Spinal cord (tissue), 10 donors: ENCODE measurements at places on chromosomes 11 and 22.

DNA sequence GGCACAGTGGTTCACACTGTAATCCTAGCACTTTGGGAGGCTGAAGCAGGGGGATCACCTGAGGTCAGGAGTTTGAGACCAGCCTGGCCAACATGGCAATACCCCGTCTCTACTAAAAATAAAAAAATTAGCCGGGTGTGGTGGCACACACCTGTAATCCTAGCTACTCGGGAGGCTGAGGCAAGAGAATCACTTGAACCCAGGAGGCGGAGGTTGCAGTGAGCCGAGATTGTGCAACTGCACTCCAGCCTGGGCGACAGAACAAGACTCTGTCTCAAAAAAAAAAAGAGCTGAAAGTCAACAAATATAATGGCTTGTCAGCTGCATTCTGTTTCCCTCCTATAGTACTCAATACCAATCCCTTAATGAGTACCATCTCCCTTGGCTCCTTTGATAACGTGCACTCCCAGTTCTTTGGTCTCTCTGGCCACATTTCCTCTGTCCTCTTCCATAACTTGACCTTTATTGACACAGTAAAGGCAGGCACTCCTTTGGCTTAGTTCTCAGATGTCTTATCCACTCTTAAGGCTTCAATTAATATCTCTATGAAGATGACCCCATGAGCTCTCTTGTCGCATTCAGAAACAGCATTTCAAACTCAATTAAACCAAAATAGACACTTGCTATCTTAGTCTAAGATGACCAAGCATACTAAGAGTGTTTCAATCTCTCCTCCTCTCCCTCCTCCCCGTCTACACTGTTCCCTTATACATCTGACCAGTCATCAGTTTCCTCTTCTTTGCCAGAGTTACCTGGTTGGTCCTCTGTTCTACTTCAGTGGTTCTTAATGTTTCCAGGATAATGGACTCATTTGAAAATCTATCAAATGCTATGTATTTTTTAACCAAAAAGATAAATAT, 4.8 kb downstream of the MAPK1 start:
- DNase-seq, result no peak

GRCh38 chr11:46121724-46122477, 647 bp upstream of the PHF21A start:
- peak; percentile 96 for DNase-seq

DNA sequence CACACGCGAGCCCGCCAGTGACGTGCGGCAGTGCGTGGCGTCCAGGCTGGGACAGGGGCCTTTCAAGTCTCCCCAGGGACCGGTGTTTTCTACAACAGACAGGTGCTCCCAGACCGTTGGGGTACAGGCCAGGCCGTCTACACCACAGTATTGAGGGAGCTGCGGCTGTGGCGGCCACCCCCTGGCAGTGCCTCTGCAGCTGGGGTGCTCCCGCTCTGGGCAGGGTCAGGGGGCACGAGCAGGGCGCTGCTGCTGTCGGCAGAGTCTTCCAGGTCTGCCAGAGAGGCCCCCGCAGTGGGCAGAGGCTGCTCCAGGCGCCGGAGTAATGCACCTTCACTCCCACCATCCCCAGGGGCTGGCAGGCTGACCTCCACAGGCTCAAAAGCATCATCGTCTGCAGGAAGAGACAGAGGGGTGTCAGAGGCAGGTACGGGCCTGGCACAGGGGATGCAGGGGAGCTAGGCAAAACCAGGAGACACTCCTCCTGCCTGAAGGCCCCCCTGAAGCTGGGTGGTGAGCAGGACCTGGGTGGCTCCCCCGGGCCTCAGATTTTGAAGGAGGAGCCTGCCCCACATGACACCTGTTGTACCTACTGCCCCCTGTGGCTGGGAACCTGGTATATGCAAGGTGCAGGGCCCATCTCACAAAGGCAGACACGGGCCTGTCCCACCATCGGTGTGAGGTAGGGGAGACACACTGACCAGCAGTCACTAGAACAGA, 83.3 kb downstream of the DGCR2 start:
- no peak for DNase-seq

GRCh38 chr11:19740586-19740985, 27.9 kb downstream of the NAV2 start:
- no peak for DNase-seq

GRCh38 chr11:62352355-62353336, 15.4 kb downstream of the ASRGL1 start:
- no peak for DNase-seq

- no peak for DNase-seq
These were observed 11.7 kb upstream of the UCP3 start for GRCh38 chr11:74020539-74020938.

DNA sequence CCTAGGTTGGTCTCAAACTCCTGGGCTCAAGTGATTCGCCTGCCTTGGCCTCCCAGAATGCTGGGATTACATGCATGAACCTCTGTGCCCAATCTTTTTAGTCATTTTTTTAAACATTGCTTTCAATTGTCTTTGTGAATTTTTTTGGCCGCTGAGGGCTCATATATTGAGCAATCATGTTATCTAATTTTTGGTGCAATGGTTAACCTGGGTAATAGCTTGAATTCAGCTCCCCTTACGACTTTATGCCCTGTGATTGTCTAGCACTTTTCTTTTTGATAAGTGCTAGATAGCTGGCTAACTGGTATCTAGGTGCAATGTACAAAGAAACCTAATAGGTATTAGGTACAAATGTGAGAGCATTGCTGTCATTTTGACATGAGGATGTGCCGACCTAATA, 35.3 kb upstream of the CAT start:
- DNase-seq, result no peak

GRCh38 chr11:2100361-2101170, 38.6 kb downstream of the IGF2 start:
- DNase-seq, result no peak

DNA sequence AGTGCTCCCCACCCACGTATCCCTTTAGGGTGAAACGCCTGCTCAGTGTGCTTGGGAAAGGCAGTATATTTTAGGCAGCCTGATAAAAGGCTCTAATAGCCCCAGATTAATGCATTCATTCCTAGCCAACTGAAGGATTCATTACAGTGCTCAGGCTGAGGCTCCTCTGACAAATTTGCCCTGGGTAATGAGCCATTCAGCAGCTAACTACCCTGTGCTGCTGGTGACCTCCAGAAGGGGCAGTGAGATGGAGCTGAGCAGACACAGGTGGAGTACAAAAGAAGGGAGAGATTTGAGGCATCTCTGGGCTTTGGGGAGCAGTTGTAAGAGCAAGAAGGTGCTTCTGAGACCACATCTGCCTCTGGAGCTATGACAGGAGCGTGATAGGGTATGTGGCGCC, 817.0 kb downstream of the NTM start:
- no peak for DNase-seq

GRCh38 chr11:86453290-86454030, 78.8 kb downstream of the CCDC81 start:
- DNase-seq, result no peak

- no peak for DNase-seq
These were observed 8.0 kb downstream of the APBB1 start for GRCh38 chr11:6410695-6411430.

- no peak for DNase-seq
These were observed 7.6 kb downstream of the ST14 start for GRCh38 chr11:130167146-130167545.

- peak; percentile 90 for DNase-seq
These were observed at the start of gene SGSM1 for GRCh38 chr22:24805790-24806662. Gene SGSM1, plus strand, starts transcription at chr22:24806211. Its CDS starts 115 bp downstream, at chr22:24806326.

DNA sequence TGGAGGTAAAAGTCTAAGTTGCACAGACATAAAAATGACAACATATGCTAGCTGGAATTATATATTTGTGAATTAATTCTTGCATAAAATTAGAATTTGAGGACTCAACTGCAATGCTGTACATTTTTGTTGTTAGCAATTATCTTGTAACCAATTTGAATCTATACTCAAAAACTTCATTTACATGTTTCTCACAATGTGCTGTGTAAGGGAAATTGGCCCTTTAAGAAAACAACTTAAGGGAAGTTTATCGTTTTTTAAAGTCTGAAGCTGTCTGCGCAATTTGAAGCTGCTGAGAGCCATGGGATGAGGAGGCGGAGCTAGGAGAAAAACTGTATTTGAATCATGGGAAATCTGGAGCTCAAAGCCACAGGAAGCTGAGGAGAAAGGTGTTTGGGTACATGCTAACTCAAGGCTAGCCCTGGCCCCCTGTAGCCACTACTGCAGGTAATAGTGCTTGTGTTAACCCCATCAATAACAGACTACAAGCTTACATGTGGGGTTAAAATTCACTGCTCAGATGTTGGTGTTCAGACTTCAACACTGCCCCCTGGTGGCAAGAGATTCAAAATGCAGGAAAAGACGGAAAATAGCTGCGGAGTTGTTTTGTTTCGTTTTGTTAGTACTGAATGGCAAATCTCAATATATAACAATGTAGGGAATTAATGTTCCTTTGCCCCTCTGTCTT, 126.1 kb downstream of the BRD1 start:
- no peak for DNase-seq

DNA sequence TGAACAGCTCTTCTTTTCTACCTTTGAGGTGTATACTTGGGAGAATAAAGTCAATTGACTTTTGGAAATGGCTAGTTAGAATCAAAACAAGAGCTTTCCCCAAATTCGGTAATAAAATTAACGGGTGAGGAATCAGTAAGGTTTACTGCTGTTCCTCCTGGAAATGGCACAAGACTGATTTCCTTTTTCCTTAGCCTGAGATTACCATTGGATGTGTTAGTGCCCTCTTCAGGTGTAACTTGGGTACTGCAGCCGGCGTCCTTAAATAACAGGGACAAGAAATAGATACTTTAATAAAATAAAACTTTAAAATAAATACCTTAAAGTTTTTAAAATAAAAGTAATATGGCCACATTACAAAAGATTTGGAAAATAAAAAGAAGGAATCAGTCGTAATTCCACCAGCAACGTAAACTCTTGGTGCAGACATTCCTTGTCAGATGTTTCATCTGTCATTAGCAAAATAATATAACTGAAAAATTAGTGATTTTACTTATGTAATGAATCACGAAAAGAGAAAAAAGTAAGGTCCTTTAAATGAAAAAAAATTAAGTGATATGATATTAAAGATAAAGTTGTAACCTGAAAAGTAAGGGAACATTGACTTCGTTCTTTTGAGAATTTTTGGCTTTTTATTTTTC, 29.7 kb downstream of the ZFTA start:
- peak; percentile 46 for DNase-seq

DNA sequence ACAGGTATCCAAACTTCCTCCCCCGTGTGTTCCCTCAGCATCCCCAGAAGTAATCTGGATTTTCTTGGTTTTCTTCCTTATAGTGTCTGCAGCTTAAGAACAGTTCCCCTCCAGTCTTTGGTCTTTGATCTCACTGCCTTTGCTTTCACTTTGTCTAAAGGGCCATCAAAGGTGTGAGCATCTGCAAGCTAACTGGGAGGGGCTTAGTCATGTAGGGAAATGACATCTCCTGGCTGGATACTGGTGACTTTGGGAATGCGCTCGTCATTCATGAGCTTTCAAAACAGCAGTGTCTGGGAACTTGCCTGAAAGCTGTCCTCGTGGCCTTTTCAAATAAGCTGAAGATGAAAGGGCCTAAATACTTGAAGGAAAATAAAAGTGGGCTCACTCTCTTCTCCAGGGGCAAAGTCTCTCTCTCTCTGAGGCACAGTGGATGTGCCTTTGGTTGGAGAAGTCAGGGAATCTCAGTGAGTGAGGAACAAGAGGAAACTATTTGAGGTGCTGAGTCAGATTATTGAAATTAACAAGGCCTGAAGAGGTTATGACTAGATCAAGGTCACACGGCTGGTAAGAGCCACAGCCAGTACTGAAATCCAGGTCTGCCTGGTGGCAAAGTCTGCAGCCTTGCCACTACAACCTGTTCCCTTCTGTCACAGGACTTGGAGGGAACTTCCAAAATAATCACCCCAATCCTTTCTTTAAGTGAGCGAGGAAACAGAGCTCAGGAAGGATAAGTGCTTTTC, 45.6 kb upstream of the TENM4 start:
- DNase-seq, result no peak

DNA sequence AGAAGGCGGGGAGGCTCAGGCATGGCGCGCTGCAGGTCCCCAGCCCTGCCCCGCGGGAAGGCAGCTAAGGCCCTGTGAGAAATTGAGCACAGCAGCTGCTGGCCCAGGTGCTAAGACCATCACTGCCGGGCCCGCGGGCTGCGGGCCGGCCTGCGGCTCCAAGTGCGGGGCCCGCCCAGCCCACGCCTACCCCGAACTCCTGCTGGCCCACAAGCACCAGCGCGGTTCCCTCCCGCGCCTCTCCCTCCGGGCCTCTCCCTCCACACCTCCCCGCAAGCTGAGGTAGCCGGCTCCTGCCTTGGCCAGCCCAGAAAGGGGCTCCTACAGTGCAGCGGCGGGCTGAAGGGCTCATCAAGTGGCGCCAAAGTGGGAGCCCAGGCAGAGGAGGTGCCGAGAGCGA, 4.6 kb upstream of the RDX start:
- no peak for DNase-seq

- no peak for DNase-seq
These were observed 1.6 kb downstream of the PHF21B start for GRCh38 chr22:45008186-45008681.

- peak; percentile 53 for DNase-seq
These were observed 24.1 kb upstream of the CLMP start for GRCh38 chr11:123219066-123219690.

GRCh38 chr11:69292221-69292648, 1.7 kb upstream of the MYEOV start:
- DNase-seq, result no peak

DNA sequence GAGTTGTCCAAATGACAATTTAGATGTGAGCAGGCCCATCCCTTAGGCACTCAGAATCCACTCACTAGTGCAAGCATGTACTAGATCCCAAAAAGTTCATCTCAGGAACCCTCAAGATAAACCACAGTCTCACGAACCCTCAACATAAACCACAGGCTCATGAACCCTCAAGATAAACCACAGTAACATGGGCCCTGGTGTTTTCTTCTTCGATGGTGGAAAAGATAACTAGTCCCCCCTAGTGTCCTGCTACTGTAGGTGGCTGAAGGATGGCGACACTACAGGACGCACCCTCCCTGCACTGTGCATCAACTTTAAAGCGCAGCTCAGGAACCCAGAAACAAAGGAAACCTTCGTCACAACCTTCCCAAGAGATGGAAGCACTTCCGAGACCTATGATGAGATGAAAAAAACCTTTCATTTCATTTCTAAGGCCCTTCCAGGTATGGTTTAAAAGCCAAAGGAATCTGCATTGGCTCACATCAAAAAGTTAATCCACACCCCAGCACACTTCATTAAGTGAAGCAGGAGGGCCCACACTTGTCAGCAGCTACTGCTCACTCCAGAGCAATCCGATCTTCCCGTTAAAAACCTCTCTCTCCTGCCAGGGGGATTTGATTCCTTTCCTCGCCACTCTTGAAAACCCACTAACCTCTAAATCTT, 2.4 kb downstream of the LARGE1 start:
- peak; percentile 44 for DNase-seq
